Hepatic stellate cell (primary cell): ENCODE measurements at places on chromosomes 7 and 10.
A peak's percentile ranks its signal among the peaks of the same experiment; 100 is the strongest.

- DNase-seq, result no peak
Observed at GRCh38 chr7:19991936-19992335, 218.5 kb upstream of the TMEM196 start.

DNA sequence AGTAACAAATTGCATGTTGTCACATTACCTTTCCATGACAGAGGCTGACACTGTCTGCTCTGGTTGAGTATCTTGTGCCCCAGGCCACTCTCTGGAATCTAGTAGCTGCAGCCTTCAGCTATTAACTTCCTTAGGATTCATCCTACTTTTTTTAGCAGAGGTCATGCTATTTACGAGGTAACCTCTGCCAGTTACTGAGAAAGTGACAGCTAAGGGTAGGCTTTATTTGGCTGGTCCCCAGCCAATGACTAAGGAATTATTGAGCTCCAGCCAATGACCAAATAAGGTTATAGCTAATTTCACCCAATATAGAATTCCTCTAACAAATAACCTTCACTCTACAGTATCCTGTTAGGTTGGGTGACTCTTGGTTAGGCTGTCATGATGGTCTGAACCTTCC is 1361.7 kb downstream of the XPNPEP1 start:
- no peak for DNase-seq

- no peak for DNase-seq
Observed at GRCh38 chr10:6721964-6722615, 142.0 kb upstream of the PRKCQ start.

DNA sequence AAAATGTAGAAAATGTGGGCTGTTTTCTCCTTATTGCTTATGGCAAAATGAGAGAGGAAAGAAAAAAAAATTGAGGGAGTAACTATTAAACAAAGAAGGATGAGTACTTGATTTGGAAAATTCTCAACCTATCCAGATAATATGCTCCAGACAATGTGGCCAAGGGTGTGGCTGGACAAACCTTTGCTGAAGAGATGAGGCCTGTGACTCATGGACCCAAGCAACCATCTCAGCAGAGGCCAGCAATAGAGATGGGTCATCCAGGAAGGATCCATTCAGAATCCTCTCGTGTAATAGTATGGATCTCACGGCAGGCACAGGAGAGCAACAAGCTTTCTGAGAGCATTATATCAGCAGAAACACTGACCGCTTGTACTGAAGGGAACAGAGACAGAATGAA is 120.3 kb upstream of the CELF2 start:
- no peak for DNase-seq

GRCh38 chr10:11933577-11934223 is 108.9 kb downstream of the UPF2 start:
- no peak for DNase-seq

DNA sequence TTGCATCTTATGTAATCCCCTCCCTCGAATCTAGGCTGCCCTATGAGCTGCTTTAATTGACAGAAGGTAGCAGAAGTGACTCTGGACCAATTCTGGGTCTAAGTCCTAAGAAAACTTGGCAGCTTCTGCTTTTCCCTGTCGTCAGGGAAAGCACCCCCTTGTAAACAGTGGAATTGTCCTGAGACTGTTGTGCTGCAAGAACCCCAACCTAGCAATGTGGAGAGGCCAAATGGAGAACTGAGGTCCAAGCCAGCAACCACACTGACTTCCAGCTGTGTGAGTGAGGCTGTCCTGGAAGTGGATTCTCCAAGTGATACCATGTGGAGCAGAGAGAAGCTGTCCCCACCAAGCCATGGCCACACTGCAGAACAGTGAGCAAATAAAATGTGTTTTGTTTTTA is 75.5 kb downstream of the ARHGAP22 start:
- DNase-seq, result no peak

GRCh38 chr10:122298598-122299301 is 27.7 kb downstream of the BTBD16 start:
- peak; percentile 84 for DNase-seq

DNA sequence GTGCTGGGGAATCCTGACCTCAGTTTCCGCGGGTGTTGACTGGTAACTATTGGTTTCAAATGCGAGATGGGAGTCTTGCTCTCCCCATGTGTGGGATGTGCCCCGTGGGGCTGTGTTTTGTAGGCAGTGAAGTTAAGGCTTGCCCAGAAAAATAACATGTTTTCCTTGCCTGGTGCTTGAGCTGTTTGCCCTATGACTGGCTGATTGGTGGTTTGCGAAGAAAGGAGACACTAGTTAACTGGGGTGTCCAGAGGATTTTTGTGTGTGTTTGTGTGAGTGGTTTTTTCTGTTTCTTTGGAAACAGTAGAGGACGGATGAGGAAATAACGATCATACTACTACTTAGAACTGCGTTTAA is 61.9 kb downstream of the CREB5 start:
- DNase-seq, result no peak

DNA sequence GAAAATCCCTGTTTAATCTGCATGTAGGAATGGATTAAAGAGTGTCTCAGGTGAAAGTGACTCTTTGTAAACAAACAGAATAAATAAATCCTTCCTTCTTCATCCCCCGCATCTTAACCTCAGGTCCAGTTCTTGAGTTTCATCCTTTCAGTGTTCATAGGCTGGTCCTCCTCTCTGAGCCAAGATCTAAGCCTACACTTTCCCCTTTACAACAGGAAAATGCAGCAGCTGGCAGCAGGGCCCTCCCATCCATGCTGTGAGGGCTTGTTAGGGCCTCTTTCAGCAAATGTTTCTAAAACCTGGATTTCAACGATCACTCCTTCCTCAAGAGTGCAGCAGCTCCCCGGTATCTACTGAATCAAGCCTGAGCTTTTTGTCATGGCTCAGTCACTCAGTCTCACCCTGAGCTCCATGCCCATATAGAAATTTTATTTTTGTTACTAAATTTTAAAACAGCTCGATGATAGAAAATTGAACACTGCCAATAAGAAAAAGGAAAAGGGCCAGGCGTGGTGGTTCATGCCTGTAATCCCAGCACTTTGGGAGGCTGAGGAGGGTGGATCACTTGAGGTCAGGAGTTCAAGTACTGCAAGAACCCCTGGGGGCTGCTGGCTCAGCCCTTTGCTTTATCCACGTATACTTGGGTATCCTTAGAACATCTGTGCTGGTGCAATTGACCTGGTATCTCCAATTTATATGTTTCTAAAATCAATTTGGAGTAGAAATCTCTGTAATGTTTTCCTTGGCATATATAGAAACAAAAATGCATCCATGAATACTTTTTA is 15.6 kb downstream of the BLNK start:
- DNase-seq, result no peak

DNA sequence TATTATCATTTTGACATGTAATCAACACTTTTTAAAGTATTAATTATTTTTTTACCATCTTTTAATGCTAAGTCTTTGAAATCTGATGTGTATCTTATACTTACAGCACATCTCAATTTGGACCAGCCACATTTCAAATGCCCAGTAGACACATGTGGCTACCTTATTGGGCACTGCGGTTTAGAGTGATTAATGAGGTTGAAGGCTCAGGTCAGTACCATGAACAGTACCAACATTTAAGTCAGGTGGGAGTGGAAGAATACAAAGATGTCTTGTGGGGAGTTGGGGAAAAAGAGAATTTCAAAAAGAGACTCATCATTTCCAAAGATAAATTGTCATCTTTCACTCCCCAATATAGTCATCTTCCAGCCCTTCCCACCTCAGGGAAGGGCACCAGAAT is 40.5 kb downstream of the COL28A1 start:
- DNase-seq, result no peak

DNA sequence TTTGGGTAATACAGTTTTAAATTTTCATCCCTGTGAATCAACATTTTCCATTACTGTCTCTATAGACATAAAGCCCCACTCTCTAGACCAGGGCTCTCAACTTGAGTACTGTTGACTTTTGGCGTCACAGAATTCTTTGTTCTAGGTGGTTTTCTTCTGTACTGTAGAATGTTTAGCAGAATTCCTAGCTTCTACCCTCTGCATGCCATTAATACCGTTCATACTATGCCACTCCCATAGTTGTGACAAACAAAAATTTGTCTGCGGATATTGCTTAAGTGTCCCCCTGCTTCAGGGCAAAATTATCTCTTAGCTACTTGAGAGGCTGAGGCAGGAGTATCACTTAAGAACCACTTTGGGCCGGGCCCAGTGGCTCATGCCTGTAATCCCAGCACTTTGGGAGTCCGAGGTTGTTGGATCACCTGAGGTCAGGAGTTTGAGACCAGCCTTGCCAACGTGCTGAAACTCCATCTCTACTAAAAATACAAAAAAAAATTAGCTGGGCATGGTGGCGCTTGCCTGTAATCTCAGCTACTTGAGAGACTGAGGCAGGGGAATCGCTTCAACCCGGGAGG is 57.3 kb upstream of the NRG3 start:
- DNase-seq, result no peak

GRCh38 chr10:89242840-89243568 is 8.6 kb downstream of the LIPA start:
- no peak for DNase-seq

DNA sequence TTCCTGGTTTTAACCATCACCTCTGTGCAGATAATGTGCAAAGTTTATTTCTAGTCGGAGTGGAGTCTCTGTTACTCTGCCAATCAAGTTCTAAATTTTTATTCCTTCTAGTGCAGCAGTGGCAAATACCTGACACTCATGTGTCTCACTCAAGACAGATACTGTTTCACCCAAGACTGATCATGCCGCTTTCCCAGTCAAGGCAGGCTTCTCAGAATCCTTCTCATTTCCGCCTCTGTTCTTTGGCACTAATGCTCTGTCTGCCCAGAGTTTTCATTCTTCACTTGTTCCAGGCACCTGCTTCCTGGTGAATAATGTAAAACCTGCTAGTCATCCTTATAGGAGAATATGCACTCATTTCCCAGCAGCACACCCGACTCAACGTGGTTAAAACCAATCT is 24.7 kb downstream of the MET start:
- DNase-seq, result no peak

DNA sequence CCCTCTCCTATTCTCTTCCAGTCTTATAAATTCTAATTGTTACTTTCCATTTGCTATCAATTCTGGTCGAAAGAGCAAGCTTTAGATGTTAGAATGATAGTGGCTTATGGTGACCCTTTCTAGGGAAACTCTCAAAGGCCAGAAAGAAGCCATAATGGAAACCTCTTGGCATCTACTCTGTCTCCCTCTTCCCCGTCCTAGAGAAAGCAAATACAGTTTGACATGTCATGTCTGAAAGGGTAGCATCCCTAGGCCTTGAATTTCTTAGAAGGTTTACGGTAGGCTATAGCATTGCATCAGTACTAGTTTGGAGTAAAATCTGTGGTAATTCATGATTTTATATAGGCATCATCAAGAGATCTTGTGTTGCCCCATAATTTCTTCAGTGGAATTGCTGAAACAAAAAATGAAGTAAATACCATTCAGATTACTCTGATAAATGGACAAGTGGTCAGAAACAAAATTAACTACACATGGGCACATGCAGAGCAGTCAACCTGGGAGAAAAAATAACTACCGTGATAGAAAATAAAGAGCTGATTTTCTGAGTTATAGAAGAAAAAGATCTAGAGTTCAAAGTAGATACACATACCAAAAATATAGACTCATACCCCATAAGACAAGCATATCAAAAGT is 4.4 kb downstream of the PRKAR2B start:
- DNase-seq, result no peak

GRCh38 chr7:151628846-151629604 is 109.3 kb upstream of the RHEB start:
- no peak for DNase-seq
